ENCODE measurements at places on chromosomes 7 and 10.

DNA sequence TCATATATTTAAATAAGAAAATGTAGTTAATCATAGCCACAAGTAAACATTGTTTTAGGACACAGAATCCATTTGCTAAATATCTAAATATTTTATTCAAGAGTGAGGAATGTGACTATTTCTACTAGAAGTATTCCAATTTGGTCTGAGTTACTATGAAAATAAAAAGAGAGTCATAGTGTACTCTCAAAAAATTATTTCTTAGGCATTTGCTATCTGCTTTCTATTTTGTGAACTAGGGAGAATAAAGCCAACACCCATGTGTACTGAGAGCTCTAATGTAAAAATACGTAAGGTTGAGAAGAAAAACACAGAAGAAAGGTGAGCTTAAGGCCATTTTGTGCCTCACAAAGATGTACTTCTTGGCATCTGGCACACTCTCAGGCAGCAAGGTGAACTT lies 38.3 kb downstream of the PRTFDC1 start:
- DNase-seq, result no peak

GRCh38 chr10:71737834-71738197 lies 18.2 kb upstream of the C10orf105 start:
- DNase-seq, result no peak

DNA sequence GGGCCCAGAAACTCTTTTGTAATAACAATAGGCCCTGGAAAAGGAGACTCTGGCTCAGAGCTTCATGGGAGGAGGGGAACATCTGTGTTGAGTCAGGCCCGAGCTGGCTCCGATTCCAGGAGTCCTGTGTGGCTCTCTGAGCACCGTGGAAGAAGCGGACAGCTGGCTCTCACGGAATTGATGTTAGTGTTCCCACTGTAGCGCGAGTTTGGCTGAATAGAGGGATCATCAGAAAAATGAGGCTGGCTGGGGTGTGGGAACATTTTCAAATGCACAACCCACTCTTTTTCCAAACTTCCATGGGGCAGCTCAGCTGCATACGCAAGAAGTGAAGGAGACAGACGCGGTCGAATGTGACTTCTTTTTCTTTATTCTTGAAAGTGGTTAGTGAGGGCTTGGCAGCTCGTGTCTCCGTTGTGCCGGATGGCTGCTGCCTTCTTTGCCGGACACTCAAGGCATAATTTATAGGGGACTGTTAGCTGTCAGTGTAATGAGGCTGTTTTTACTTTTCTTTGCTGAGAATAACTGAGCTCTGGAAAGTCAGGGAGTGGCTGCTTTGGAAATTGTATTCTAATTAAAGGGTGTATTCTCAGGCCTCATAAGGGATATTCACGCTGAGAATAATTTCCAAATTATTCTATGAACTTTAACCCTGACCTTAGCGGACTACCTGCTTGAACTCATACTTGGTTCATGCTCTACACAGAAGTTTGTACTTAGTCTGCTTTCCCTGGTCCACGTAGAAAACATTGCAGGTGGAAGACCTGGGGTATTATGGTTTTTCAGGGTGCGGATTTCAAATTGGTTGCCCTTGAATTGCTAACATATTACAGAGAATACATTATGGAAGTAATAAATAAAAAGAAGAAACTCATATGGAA lies 23.1 kb downstream of the MDFIC start:
- no peak for DNase-seq

GRCh38 chr7:27548304-27548703 lies 114.4 kb downstream of the HIBADH start:
- no peak for DNase-seq

GRCh38 chr10:69969977-69970376 lies 82.7 kb upstream of the MACROH2A2 start:
- DNase-seq, result no peak

GRCh38 chr10:69093933-69094332 lies 6.0 kb downstream of the SRGN start:
- DNase-seq, result no peak

DNA sequence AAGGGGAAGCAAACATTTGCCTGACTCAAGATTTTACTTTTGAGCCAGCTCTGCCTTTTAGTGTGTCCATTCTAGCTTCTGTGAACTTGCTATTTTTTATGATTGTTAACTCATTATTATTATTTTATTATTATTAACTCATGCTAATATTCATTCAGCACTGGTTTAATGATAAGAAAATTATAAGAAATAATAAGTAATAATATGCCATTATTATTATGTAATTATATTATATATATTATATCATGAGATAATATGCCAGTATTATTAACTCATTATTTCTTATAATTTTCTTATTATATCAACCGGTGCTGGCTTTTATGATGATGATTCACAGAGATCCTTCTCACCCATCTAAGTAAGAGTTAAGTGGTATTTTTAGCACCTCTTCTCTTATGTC lies 79.3 kb upstream of the NPVF start:
- no peak for DNase-seq

DNA sequence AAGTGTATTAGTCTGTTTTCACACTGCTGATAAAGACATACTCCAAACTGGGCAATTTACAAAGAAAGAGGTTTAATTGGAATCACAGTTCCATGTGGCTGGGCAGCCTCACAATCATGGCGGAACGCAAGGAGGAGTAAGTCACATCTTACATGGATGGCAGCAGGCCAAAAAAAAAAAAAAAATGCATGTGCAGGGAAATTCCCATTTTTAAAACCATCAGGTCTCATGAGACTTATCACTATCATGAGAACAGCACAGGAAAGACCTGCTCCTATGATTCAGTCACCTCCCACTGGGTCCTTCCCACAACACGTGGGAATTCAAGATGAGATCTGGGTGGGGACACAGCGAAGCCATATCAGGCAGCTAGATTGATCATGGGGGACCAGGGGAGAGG lies 136.8 kb downstream of the EXOC4 start:
- no peak for DNase-seq

DNA sequence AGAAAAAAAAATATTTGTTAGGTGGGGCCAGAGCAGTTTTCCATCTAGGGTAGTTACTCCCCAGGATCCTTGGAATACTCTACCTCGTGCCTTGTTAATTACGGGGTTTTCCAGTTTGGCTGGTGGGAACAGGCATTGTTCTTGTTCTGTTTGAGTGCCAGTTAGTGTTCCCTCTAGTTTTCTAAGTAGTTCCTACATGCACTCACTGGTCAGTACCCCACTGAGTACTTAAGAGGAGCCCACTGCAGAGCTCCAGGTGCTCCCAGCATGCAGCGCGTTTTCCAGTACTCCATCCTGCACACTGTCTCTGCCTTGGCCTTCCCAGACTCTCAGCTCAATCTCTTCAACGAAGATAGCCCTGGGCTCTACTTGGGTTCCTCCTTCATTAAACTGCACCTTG lies 58.0 kb downstream of the AHCYL2 start:
- no peak for DNase-seq

- no peak for DNase-seq
Observed at GRCh38 chr10:1408651-1409367, 328.5 kb downstream of the ADARB2 start.

GRCh38 chr7:26588511-26588910 lies 275.9 kb downstream of the SKAP2 start:
- no peak for DNase-seq

DNA sequence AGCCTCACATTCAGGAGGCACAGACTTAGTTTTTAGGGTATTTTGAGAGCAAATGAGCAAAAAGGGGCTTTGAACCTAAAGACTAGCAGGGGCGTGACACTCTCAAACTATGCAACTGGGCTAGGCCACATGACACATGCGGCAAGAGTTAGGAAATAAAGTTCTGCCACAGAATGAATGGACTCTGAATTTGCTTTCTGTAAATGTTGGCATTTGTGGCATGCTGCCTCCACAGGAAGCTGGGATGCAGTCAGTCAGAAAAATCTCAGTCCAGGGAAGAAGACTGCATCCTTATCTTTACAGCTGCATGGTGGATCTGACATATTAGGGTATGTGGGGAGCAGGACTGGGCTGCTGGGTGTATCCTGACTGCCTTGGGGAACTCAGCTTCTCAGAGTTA lies 181.0 kb downstream of the COBL start:
- no peak for DNase-seq

GRCh38 chr7:91674470-91674869 lies 206.0 kb downstream of the MTERF1 start:
- no peak for DNase-seq

- no peak for DNase-seq
Observed at GRCh38 chr10:60943316-60944057, 498 bp downstream of the RHOBTB1 start.

DNA sequence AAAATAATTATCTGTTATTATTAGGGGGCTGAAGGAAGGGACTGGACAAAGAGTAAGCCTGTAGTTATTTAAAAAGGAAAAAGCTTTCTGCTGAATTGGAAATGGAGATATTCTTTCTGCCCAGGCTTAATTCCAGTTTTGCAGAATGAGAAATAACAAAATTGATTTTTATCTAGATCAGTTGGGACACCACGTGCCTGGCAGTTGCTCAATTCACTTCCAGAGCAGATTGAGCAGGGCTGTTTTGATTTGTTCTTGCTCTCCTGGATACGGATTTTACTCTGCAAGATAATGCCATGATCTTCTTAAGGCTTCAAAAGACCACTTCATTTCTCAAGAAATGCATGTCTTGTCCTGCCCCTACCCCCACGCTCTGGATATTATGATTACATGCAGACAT lies 524.3 kb downstream of the TCERG1L start:
- no peak for DNase-seq

DNA sequence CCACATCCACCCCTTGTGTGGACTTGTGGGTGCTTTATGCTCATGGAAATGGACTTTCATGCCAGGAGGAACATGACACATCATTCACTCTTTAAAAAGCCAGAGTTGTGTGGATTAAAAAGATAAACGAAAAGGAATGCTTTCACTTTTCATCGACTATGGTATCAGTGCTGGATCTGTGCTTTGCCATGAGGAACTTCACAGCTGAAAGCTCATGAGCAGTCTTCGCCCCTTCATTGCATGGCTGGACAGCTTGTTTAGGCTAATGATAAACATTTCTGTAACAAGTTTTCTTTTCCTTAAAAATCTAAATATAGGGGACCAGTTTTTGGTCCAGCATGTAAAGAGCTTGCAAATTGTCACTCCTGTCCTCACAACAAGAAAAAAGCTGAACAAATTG lies 173.6 kb upstream of the NPS start:
- no peak for DNase-seq

GRCh38 chr10:82691211-82691610 lies 816.2 kb downstream of the NRG3 start:
- no peak for DNase-seq

GRCh38 chr10:64283621-64284020 lies 762.4 kb downstream of the REEP3 start:
- no peak for DNase-seq

- DNase-seq, result no peak
Observed at GRCh38 chr7:35380739-35381224, 126.9 kb upstream of the TBX20 start.

DNA sequence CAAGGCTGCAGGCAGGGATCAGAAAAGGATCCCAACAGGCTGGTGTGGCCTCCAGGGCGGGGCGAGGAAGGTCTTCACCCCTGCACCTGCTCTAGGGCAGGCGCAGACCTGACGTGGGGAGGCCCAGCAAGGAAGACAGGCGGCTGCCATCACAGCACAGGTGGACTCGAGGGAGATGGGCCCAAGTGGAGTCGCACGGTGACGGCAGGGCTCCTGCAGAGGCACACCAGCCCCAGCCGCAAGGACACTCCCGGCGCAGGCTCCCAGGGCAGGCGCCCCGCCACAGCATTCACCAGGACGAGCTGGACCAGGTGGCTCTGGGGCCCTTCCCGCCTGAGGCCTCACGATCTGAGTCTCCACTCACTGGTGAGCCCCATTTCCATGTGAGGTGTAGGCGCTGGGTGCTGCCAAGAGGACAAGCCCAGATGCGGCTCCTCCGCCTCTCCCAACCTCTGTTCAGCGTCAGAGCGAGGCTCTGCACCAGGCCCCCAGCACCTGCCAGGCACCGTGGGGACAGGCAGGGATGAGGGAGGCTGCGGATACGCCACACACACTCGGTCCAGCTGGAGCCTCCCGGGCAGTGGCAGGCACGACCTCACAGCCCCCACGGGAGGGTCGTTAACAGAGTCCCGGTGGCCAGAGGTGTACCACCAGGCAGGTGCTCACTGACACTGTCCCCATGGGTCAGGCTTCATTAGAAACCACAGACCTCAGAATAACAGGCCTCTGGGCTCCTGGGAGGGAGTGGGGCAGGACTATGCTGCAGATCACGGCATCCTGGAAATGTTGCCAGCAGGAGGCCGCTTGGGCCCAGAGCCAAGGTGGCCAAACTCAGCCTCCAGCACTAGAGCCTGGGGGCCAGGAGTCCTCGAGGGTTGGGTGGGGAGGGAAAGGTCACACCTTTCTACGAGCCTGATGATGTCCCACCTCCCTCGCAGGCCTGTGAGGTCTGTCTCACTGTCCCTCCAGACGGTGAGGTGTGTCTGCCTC lies 111.6 kb downstream of the MAD1L1 start:
- DNase-seq, result no peak

GRCh38 chr10:72308320-72308987 lies 34.7 kb downstream of the DDIT4 start:
- DNase-seq, result no peak

- no peak for DNase-seq
Observed at GRCh38 chr7:55641811-55642210, 69.5 kb upstream of the VOPP1 start.

DNA sequence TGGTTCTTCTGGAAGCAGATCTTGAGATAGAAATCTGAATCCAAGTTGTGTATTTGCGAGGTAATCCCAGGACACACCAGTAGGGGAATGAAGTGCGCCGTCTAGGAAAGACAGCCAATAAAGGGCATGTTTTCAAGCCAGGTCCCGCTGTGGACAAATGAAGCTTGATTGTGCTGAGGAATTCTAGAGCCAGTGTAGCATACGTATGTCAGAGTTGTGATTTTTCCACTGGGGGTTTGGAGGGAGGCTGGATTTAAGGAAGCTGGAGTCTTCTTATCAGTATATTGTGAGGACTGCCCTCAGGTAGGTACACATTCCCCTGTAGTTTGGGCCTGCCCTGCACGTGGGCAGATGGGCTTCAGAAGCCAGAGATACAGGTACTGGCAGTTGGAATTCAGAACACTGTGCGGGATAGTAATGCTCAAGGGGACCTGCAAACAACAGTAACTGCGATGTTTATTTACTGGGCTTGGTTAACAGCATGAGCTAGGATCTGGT lies 50.9 kb downstream of the GALNT11 start:
- no peak for DNase-seq

DNA sequence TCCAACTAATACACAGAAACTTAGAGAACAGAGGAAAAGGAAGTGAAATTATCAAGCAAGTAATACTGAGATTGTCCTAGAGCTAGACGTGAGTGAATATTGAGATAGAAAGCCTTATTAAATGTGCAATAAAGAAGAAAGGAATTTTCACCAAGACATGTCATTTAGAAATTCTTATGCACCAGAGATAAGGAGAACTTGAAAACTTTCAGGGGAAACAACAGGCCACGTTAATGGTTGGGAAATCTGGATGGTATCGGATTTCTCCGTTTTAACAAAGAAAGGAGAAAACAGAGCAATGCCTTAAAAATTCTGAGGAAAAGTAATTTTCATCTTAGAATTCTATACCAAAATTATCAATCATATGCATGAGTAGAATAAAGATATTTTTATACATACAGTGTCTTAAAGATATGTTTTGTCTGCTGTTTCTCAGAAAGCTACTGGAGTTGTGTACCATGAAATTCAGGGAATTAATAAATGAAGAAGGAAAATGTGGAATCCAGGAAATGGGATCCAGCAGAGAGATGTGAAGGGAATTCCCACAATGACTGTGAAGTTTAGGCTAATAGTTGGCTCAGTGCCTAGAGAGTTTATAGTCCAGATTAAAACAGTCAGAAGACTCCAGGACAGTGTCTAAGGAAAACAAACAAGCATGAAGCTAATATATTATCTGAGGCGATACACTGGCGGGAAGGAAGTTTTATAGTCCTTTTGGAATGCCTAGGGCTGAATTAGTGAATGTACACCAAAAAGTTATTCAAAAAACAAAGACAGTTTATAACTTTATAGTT lies 159.5 kb downstream of the PPP1R9A start:
- DNase-seq, result no peak

Measured in stimulated activated CD4-positive, alpha-beta T cell treated with anti-CD3 and anti-CD28 coated beads, Interleukin-1b, Interleukin-23, amount 100 ng/mL, for 24 hours (primary cell).